ENCODE measurements at places on chromosomes 13 and 19. TPM values are rescaled to one million over a fixed set of nuclear protein-coding genes. Genes with fewer than 3 reads are reported as not detected.

DNA sequence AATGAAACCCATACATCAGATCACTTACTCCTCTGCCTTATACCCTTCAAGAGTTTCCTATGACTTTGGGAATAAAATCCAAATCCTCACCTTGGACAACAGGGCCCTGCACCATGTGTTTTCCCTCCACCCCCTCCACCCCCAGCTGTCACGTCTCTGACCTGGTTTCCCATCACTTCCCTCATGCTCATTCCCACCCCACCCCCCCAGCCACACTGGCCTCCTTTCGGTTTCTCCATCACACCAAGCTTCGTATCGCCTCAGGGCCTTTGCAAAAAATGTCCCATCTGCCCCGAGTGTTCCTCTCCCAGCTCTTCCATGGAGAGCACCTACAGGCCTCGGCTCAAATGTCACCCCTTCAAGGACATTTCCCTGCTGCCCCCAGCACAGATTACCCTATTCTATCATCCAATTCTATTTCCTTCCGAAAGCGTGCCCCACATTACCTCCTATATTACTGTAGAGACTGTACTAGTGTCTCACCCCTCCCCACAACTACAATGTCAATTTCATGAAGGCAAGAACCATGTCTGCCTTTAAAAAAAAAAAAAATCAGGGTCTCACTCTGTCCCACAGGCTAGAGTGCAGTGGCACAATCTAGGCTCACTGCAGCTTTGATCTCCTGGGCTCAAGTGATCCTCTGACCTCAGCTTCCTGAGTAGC, 16.8 kb upstream of the FFAR2 start:
- peaks cover 21% of the 10 kb centered on the region for H3K4me1 ChIP-seq
- no peak for DNase-seq
- peaks cover 6% of the 10 kb centered on the region for H3K27me3 ChIP-seq
- H3K27ac ChIP-seq = no peak overlapping the region
- no peak overlapping the region for H3K4me3 ChIP-seq

The OR7C1 gene
- not detected for total RNA-seq

The CHERP gene
- total RNA-seq = 57.9 TPM

The CPB2 gene
- total RNA-seq = not detected

The TPTE2 gene
- total RNA-seq = 0.21 TPM

Data from activated CD4-positive, alpha-beta T cell treated with anti-CD3 and anti-CD28 coated beads, Interleukin-2, amount 10 ng/mL, durations not matched to agents 7 days and 5 days (primary cell).